ENCODE measurements at places on chromosomes 3 and 15.

DNA sequence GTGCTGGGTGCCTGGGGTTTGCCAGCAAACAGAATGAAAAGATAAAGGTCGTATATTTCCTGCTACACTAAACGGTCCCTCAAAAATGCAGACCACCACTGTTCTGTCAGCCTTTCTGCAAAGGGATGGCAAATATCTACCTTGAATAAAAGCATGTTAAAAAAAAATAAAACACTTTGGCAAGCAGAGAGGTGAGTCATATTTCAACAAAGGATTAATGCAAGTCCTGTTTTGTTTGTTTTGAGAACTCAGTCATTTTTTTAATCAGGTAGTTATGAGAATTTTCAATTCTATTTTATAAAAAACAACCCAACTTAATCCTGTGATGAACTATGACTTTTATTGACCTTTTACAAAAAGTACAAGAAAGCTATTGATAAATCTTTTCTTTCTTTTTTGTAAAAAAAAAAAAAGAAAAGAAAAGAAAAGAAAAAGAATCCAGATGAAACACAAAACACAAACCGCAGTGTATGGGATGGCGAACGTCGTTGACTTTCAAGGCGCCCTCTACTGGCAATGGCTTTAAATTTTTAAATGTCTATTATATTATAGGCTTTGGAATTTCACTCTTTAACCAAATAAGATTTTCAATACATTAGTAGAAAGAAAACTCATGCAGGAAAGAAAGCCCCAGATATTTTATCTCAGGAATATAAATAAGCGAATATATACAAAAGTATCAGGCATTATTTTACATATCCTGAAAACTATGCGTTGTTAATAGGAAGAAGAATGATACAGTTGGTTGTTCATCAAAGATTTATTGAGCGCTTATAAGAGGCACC is 87.8 kb downstream of the NCEH1 start:
- DNase-seq, result no peak

GRCh38 chr3:172506094-172506493 is 17.1 kb downstream of the TNFSF10 start:
- no peak for DNase-seq

DNA sequence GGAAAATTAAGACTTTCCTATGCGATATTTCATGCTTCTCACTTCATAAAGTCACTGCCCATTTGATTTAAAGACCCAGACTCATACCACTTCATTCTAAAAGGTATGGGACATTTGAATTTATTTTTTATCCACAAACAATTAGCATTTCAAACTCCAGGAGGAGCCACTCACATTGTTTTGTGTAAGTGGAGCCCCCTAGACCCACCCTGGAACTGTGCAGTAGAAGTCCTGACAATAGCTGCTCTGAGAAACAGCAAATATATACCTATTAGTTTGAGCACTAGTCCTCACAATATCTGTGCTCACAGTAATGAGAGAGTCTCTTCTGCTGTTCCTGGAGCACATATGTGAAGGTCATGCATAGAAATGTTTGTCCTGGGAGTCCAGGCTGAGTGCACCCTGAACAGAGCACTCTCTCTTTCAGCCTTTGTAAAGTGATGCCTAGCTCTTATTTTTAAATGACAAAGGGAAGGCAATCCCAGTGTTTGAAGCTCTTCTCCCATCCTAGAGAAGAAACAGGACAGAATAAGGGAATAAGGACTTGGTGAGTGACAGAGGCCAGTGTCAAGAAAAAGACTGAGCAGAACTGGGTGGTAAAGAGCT is 127.5 kb upstream of the STRIT1 start:
- no peak for DNase-seq

DNA sequence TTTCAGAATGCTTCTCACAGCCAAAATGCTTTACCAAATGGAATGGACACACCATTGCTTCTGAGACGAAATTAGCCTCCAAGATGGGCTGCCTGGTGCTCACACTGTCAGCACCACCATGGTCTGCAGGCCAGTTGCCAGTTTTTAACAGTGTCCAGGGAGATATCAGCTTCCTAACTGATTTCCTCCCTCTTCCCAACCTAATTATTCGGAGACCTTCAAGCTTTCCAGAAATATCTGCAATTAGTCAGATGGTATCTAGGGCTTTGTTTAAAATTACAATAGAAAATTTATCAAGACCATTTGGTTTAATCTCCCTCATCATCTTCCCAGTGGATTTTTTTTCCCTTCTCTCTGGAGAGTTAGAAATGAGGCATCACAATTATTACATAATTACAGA is 287.5 kb downstream of the ZPLD1 start:
- DNase-seq, result no peak

DNA sequence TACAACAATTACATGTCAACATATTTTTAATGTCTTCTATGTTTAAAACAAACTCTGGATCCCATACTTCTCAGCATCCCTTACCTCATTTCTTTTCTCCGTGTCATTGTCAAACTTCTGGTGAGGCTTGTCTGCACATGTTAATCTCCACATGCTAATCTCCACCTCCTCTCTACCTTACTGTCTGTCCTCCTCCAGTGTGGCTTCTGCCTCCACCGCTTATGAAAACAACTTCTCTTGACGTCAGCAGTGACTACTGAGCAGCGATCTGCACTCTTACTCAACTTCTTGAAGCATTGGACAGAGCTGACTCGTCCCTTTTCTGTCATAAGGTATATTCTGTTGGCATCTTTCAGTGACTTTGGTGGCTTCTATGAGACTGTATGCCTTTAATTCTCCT is 338.2 kb upstream of the THRB start:
- no peak for DNase-seq

DNA sequence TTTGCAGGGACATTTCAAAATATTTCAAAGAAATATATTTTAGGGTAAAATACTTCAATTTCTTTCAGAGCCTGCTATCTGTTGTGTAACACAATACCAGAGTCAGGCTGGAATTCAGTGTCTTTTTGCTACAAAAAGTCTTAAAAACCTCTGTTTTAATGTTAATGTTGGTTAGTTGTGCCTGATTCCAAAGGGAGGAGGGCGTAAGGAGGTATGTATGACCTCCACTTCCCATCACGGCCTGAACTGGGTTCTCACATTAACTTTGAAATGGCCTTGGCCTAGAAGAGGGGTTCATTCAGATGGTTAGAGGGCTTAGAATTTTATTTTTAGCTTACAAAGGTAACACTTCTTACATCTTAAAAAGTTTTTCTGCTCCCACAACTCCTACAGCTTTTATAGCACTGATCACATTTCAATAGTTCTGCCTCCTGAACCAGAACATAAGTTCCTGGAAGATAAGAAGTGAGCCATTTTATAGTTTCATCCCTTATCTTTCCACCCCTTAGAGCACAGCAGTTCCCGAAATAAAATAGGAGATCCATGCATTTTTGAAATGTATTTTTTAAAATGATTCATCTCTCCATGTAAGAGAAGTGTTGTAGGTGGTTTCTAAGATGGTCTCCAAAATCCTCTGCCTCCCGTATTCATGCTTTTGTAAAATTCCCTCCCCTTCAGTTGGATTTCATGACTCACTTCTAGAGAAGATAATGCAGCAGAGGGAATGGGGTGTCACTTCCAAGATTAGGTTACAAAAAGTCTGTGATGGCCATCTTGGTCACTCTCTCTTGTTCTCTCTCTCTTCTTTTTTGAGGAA is 543.1 kb upstream of the NECTIN3 start:
- no peak for DNase-seq

GRCh38 chr3:14988988-14989394 is 41.6 kb downstream of the NR2C2 start:
- no peak for DNase-seq

DNA sequence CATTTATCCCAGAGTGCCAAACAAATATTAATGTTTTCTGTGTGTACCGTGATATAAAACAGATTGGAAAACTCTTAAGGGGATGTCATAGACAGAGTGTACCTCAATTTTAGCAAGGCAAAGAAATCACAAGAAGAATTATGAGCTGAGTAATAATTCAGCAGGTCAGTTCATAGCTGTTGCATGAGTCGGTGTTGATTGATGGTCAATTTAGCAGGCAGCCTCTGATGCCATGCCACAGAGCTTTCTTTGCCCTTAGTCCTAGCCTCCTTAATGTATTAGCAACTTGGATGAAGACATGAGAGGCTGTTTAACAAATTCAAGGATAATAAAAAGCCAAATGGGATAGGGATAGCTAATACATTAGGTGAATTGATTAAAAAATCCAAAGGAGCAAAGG is 6.8 kb downstream of the SLC35A5 start:
- DNase-seq, result no peak

DNA sequence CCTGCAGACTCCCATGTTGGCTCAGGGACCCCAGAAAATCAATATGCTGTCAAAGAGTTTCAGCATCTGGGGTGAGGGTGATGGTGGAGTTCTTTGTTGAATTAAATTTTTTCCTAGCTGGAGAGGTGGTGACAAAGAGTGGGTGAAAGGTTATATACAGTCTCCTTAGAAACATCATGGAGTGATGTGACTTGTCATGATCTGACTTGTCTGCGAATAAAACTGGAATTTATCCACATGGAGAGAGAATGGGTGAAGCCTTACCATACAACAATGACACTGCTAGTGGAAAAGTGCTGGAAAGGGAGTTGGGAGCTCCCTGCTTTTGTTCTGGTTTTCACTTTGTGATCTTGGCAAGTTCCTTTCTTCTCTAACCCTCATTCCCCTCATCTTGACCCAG is 75.0 kb downstream of the ARNT2 start:
- no peak for DNase-seq

DNA sequence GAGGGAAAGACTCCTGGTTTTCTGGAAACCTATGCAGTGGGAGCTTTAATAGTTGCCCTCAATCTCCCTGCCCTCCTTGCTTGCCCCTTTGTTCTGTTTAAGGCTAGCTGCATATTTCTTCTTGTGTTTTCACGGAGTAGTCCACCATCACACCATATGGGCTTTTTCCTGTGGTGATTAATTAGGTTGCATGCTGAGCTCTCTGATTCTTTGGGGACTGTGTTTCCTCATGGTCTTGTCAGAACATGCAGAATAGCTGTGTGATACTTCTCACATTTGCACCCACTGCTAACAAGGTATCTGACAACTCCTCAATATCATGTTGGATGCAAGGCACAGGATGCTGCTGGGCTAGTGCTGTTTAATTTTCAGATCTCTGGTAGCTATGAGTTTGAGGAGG is 139.6 kb downstream of the PTPRG start:
- DNase-seq, result no peak

- DNase-seq, result no peak
Observed at GRCh38 chr3:131551761-131552160, 49.0 kb upstream of the MRPL3 start.

- no peak for DNase-seq
Observed at GRCh38 chr3:153247331-153248330, 85.6 kb downstream of the RAP2B start.

- DNase-seq, result no peak
Observed at GRCh38 chr3:71491154-71491752, 92.3 kb downstream of the FOXP1 start.

DNA sequence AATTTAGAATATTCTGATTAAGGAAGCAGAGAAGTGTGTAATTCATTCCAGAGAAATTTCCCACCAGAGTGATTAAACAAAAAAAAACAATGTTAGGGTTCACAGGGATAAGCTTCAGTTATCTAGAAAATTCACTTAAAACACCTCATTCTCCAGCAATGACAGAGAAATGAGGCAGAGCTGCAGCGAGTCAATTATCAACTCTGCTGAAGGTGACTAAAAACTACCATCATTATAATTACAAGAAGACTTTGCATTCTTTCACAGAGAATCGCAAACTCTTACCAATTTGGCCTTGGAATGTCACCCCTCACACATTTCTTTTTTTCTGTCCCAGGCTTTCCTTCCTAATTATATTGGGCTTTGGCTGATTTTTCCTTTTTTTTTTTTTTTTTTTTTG is 117.1 kb downstream of the RAB11A start:
- DNase-seq, result no peak

DNA sequence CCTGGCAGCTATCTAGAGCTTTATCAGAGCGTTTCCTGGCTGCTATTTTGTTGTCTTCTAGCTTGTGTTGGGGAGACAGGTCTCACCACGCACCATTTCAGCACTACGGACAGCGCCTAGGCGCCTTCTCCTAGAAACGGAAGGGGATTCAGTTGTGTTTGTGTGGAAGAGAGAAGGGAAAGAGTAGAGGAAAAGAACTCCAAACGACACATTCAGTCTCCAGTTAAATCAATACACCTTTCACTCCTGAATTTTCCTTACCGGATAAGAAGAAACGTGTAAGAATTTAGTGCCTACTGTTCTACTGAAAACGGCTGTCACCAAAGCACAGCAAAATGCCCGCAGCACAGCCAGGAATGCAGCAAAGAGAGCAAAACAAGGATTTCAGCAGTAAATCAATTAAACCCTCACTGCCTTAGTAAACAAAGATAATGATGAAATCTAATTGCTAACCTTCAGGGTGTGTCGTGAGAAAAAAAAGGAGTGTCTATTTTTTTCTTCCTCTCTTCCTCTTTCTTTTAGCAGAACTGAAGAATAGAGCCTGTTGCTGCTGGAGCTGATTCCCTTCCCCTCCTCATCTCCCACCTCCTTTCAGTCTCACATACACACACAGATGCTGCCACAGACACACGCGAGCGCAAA is 412 bp upstream of the CTXN2 start:
- no peak for DNase-seq

- no peak for DNase-seq
Observed at GRCh38 chr15:68205558-68205944, 419 bp upstream of the CALML4 start.

- no peak for DNase-seq
Observed at GRCh38 chr3:51379746-51380455, 5.2 kb upstream of the MANF start.

DNA sequence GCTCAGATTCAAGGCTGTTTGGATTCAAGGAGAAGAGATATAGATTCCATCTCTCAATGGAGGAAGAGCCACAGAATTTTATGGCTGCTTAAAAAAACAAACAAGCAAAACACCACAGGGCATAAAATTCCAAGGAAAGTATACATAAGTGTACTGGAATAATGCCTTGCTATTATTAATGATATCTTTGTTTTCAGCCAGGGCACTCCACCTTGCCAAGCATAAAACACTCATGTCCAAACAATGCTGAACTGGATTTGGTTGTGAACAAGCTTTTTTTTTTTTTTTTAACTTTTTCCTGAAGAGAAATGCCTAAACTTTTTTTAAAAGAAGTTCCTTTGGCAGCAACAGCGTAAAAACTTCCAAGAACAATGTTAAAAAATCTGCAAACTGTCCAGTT is 4.8 kb upstream of the CLSTN2 start:
- no peak for DNase-seq

- DNase-seq, result no peak
Observed at GRCh38 chr15:36484038-36484778, 95.2 kb upstream of the CDIN1 start.

DNA sequence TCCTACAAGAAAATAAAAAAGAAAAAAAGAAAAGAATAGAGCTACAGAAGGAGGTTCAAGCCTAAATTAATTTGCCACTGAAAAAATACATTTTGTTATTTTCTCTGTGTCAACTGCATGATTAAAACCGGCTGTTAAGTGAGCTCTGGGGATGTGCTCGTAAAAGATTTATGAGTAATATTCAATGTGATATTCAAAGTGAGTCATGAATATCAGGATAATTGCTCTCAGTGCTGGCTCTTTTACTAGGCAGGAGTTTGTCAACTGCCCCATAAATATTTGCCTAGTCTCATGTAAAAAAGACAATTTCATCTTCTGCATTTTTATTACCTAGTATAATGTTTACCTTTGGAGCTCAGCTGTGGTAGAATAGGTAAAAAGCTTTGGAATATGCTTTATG is 78.9 kb downstream of the CDIN1 start:
- no peak for DNase-seq

- DNase-seq, result no peak
Observed at GRCh38 chr3:142056656-142057330, 92.6 kb downstream of the TFDP2 start.

GRCh38 chr3:84440291-84440690 is 518.5 kb upstream of the CADM2 start:
- no peak for DNase-seq

- no peak for DNase-seq
Observed at GRCh38 chr15:64515196-64515595, 54.8 kb downstream of the ZNF609 start.
